ENCODE measurements at places on chromosomes 6 and 20.

GRCh38 chr20:63739130-63740069 lies at the start of gene SLC2A4RG:
SLC2A4RG (plus strand) TSS chr20:63739776; CDS start chr20:63739913, 137 bp downstream.
- peak; percentile 70 for DNase-seq

DNA sequence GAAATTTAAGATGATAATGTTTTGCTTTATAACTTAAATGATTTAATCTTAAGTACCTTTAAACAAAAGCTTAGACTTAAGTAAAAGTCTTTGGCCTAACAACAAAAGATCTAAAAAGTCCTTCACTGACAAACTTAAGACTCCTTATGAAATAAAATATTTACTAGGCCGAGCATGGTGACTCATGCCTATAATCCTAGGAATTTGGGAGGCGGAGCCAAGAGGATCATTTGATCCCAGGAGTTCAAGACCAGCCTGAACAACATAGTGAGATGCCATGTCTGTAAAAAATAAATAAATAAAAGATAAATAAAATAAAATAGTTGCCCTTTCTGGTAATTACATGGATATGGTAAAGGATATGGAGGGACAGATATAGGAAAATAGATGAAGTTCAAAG lies 12.4 kb downstream of the KATNA1 start:
- no peak for DNase-seq

- DNase-seq: no peak
Observed at GRCh38 chr6:155261111-155261900, 2.5 kb upstream of the CLDN20 start.

- peak; percentile 77 for DNase-seq
Observed at GRCh38 chr6:36196113-36196879, at the start of gene BRPF3. BRPF3 (plus strand) TSS chr6:36196744; CDS start chr6:36200323, 3,579 bp downstream.

- no peak for DNase-seq
Observed at GRCh38 chr6:13369591-13369990, 41.3 kb upstream of the TBC1D7 start.

DNA sequence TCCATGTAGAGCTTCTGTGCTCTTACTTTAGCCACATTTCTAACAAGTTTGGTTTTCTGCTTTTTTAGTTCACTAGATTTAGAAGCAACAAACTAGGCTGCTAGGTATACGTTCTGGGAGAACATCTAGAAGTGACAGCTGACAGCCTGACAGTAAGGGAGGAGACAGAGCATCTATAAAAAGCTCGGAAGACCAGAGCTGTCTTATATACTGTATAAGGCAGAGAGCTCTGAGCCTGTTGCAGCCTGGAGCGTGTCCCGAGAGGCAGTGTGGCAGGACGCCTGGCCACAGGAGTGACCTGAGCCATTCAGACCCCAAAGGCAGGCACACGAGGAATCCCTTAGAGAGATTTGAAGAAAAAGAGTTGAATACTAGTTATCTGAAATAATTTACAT lies 24.6 kb downstream of the PPP1R14C start:
- DNase-seq: no peak

- DNase-seq: no peak
Observed at GRCh38 chr20:46690219-46691106, 1.2 kb upstream of the TP53RK start.

GRCh38 chr20:55684578-55684977 lies 320.7 kb downstream of the CBLN4 start:
- DNase-seq: no peak

DNA sequence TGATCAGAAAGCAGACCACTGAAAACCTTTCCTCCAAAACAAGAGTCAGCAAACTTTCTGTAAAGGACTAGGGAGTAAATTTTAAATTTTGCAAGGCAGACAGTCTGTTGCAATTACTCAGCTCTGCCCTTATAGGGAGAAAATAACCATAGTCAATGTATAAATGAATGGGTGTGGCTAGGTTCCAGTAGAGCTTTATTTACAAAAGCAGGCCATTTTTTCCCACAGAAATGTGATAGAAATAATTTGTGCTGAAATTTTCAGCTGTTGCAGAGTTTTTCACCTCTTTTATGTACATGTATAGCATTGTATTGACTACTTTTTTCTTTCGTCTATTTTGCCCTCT lies 7.7 kb downstream of the AMD1 start:
- DNase-seq: no peak

- DNase-seq: peak; percentile 1
Observed at GRCh38 chr6:112879920-112880413, 532.8 kb downstream of the RFPL4B start.

DNA sequence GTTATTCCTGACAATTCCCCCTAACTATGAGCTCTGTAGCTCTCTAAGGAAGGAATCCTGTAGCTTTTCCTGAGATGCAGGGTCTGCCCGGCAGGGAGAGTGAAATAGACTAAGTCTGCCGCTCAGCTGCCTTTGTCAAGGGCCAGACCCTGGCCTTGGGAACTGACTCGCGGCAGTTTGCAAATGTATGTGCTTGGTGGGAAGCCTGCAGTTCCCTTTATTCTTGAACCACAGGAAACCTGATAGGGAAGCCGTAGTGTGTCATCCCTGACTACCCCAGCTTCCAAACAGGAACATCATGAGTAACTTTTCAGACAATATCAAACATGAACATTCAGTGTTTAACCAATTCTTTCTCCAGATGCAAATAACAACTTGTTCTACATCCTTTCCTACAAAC lies 78.7 kb upstream of the IFNGR1 start:
- DNase-seq: no peak

DNA sequence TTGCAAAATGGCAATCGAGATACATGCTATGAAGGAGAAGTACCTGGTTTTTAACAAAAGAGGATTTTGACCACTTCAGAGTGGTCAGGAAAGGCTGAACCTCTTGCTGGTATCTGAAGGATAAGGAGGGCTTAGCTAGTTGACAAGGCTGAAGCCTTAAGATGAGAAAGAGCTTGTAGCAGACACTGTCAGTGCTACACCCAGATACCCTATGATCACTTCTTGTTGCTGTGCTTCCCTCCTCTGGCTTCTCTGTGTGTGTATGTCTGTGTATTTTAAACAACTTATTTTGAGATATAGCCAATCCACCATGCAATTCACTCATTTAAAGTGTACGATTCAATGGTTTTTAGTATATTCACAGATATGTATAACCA lies 38.9 kb upstream of the TGM2 start:
- no peak for DNase-seq

- no peak for DNase-seq
Observed at GRCh38 chr6:160348223-160349019, at the start of gene SLC22A3. SLC22A3 (plus strand) TSS chr6:160348378; CDS start chr6:160348420, 42 bp downstream.

GRCh38 chr6:18216411-18216810 lies 47.9 kb downstream of the DEK start:
- no peak for DNase-seq

GRCh38 chr6:157665180-157665579 lies 157.9 kb upstream of the SNX9 start:
- no peak for DNase-seq

- DNase-seq: no peak
Observed at GRCh38 chr6:155011809-155012291, 16.7 kb downstream of the TIAM2 start.

DNA sequence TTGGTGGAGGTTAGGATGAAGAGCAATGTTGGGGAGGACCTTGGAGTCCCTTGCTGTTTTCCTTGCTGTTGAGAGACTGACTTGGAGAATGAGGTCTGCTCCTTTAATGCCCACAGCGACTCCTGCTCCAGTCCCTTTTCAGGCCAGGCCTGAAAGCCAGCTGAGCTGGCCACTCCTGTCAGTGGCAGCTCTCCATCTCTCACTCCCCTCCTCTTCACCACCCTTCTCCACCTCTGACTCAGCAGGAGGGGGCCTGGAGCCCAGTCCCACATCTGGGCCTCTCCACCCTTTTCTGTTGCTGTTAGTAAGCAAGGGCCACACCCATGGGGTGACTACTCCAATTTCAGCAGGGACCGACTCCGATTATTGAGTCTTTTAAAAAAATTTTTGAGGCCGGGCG lies 2.2 kb downstream of the SNX21 start:
- DNase-seq: no peak

DNA sequence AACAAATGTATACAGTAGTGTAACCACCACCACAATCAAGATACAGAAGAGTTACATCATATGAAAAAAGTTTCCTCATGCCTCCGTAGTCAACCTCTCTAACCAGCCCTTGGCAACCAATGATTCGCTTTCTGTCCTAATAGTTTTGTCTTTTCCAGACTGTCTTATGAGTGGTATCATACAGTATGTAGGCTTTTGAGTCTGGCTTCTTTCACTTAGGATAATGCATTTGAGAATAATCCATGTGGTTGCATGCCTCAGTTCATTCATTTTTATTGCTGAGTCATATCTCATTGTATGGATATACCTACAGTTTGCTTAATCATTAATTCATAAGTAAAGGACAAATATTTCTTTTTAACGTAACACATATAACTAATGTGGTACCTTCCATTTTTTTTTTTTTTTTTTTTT lies 86.4 kb upstream of the RIPOR2 start:
- no peak for DNase-seq

DNA sequence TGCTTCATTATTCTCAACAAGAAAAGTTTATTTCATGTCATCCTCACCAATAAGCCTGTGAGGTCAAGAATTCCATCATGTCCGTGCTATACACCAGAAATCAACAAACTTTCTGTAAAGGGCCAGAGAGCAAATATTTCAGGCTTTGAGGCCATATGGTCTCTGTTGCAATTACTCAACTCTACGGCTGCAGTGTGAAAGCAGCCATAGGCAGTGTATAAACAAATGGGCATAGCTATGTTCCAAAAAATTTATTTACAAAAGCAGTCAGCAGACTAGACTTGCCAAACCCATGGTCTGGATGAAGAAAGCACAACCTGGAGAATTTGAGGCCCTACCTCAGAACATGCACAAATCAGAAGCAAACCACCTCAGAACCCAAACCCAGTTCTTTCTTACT lies 118.5 kb downstream of the PCSK2 start:
- DNase-seq: no peak

GRCh38 chr6:45297320-45297719 lies 30.8 kb upstream of the RUNX2 start:
- DNase-seq: no peak

DNA sequence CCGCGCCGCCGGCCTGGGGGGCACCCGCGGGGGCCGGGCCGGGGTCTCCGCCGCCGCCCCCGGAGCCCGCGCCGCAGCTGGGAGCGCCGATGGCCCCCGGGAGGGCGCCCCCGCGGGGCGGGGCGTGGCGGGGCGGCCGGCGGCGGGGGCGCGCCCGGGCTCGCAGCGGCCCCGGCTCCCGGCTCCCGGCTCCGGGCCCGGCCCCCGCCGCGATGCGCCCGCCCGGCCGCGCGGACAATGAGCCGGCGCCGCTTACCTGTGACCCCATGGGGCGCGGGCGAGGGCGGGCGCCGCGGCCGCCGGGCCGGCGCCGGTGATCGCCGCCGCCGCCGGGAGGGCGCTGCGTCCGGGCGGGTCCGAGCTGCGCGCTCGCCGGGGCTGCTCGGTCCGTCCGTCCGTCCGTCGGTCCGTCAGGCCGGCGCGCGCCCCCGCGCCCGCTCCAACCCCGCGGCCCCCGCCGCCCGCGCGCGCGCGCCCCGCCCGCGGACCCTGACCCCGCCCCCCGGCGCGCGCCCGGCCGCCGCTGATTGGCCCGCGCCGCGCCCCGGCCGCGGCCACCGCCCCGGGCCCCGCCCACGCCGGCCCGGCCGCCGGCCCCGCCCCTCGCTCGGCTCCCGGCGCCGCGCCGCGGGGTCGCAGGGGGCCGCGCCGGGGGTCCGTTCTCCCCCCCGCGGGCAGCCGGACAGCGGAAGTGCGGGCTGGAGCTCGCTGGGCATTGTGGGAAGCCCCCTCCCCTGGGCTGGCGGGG lies at the start of gene ZBTB46:
Gene ZBTB46 (minus strand): TSS at position 424 of the 748 bp plus-strand sequence. CDS start 40,507 bp downstream, outside the sequence.
- DNase-seq: peak; percentile 43

- DNase-seq: no peak
Observed at GRCh38 chr6:4420160-4420865, 284.9 kb upstream of the ECI2 start.

DNA sequence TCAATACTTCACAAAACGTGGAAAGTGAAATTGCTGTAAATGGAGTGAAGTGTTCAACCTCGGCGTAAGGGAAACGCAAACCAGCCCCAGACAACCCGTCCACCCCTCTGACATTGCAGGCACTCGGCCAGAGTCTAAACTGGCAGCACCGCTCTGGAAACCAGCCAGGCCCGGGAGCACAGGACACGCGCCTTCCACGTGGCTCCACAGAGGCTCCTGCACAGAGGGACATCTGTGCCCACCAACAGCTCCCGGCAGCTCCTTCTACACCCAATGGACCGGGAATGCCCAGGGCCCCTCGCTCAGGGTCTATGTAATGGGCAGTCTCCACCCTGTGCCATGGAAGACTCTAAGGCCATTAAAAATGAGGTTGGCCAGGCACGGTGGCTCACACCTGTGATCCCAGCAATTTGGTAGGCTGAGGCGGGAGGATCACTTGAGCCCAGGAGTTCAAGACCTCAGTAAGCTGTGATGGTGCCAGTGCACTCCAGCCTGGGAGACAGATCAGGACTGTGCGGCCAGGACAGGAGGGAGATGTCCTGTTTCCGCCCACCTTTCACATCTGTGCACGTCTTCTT lies 3.4 kb upstream of the HELZ2 start:
- no peak for DNase-seq

DNA sequence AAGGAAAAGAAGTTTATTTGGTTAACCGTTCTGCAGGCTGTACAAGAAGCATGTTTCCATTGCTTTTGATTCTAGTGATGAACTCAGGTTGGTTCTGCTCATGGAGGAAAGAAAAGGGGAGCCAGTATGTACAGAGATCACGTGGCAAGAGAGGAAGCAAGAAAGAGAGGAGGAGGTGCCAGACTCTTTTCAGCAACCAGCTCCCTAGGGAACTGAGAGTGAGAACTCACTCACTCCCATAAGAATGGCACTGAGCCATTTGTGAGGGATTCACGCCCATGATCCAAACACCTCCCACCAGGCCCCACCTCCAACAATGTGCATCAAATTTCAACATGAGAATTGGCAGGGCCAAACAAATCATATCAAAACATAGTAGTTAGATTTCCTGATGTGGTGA lies 649.1 kb downstream of the EPM2A start:
- no peak for DNase-seq

DNA sequence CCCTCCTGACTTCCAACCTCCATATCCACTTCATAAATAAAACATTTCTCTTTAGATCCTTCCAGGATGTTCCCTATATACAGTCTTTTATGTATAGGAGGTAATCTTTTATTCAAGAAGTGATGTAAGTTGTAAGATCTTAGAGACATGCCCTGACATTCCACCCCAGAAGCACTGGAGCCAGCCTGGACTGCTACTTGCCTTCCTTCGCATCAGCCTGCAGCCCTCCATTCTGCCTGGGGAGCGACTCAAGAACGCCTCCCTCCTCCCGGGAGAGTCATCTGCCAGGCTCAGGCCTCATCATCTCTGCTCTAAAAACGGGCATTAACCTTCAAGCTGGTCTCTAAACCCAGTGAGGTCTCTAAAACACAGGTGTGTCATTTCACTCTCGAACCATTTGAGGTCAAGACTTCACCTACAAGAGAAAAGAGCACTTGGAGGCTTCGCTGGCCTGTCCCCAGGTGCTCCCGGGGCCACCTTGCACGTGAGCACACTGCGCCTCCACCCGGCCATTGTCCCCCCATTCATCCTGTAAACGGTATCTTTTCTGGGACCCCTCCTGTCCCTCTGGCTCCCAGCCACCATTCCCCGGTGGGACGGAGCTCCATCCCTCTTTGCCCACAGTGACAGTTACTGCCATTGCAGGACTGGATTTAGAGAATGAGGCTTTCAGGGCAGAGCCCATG lies 107.5 kb upstream of the PDE10A start:
- no peak for DNase-seq

GRCh38 chr6:90818163-90818562 lies 231.3 kb upstream of the MAP3K7 start:
- no peak for DNase-seq

GRCh38 chr20:24813080-24813479 lies 136.0 kb upstream of the CST7 start:
- DNase-seq: no peak

Measured in activated CD4-positive, alpha-beta T cell treated with anti-CD3 and anti-CD28 coated beads, Interleukin-2, amount 50 U/mL, for 48 hours (primary cell).